ENCODE measurements at places on chromosomes 5 and 9. TPM values are rescaled to one million over a fixed set of nuclear protein-coding genes. Genes with fewer than 3 reads are reported as not detected.

DNA sequence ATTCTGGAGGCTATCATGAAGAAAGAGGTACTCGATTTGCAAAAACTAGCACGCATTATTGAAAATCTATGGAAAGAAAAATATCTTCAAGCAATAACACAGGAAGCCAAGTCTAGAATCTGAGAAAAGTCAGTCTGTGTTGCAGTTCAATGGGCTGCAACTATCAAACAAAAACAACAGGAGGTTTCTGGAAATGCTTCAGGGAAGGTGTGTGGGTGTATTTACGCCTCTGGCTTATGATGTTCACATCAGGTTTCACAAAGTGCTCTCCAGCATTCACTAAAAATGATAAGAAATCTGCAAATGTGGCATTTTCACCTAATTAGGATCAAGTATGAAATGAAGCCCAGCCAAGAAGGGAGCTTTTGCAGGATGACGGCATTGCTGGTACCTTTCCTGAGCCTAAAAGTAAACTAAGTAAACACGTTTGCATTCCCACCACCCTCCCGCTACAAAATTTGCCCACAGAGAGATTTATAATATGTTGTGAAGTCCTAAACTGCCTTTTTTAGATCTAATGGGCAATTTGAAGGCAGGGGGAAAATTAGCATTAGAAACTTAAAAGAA, 146.4 kb downstream of the GABRB2 start:
- no peak for DNase-seq

Gene NME5
- 0.68 TPM for polyA plus RNA-seq

DNA sequence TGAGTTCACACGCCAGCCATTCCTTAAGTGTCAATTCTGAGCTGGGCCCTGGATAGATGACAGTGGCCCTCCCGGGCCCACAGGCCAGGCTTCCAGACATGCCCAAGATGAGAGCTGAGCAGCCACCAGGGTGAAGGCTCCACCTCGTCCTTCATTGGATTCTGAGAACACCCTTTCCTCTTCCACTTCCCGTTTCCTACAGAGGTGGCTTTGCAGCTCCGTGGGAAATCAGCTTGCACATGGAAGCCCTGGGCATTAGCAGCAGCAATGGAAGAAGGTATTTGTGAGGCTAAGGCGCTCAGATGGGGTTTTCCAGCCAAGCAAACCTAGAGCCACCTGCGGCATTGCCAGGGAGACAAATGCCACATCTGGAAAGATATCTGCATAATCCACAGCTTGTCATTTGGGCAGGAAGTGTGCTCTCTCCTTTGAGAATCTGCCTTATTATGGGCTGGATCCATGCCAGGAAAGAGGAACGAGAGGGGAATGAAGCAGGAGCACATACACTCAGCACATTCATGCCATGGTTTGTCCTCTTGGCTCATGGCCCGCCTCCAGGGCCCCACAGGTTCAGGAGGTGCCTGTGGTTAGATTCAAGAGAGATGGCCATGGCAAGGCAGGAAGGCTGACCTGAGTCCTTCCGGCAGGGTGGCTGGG, 34.1 kb downstream of the CFAP77 start:
- DNase-seq: no peak

Gene SLC45A2
- polyA plus RNA-seq: 0.65 TPM

Gene TRIM36
- 2.2 TPM for polyA plus RNA-seq

Gene SHISAL2B
- polyA plus RNA-seq: not detected

DNA sequence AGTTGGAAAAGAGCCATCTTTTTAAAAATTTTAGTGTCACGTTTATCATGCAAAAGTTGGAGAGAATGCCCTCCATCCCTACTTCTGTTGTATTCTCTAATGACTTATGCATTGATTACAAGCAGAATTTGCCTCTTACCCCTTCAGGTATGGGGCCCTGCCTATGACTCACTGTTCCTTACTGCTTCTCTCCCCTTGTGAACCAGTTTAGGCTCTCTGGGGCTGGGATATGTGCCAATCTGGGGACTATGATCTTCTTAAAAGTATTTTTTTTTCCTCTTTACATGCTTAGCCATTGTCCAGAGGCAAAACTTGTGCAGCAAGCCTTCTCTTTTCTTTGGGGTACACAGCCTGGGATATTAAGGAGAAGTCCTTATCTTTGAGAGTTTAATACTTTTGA, 37.4 kb downstream of the CAMK4 start:
- DNase-seq: no peak

GRCh38 chr9:98234245-98234825, 21.1 kb downstream of the TBC1D2 start:
- DNase-seq: no peak

Gene ESM1
- polyA plus RNA-seq: 2.3 TPM

- no peak for DNase-seq
These were observed 157.9 kb upstream of the TAS2R1 start for GRCh38 chr5:9787861-9788600.

Gene SPAG8
- 1.7 TPM for polyA plus RNA-seq

DNA sequence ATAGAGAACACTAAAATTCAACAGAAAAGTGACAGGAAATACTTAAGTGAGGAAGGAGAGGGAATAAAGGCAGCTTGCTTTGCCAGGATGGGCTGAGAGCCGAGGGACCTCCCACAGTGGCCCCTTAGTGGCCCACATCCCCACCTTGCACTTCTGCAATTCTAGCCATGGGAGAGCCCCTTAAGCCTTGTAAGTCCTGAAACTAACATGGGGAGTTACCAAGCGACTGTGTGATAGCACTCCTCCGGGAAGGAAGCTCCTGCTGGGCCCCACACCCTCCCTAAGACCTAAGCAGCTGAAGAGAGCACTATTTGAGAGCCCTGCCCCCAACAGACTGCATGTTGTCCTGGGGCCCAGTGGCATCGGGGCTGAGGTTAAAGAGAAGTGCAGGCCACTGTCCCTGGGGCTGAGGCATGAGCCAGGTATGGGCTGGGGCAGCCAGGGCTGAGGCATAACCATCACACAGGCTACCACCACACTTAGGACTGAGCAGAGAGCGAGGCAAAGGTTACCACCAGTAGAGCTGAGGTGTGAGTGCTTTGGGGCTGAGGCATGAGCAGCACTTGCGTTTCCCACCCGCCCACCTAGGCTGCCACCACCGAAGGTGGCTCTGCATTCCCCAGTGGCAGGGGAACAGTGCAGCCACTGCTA, 301.8 kb upstream of the TRPC7 start:
- DNase-seq: no peak

DNA sequence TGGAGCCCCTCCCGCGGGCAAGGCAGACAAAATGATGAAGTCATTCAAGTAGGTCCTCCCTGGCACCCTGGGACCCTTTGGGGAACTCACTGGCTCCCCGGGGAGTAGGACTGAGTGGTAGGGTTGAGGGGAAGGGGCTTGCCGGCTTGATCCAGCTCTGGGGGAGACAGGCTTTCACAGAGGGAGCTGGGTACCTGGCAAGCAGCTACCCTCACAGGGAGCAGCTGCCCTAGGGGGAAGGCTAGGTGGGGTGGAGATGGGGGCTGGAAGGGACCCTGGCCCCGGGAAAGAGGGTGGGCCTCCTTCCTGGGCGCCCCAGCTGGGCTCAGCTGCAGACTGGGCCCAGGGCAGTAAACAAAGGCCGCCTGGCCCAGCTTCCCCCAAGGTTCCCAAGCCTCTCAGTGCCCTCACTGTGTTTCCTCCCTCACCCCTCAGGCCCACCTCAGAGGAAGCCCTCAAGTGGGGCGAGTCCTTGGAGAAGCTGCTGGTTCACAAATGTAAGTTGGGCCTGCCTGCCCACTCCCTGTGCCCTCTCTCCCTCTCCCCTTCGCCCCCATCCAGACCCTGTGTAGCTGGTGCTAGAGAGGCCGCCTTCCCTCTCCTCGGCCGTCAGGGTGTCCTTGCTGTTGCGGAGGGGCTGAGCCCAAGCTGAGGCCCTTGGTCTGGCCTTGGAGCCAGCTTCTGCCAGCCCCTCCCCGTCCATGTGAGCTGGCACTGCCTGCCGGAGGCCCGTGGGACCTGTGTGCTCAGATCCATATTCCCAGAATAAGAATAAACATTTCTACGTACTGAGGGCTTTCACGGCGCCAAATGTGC, 131.2 kb downstream of the RGS3 start:
- DNase-seq: no peak

Measured in hindlimb muscle (tissue), 1 donor.